ENCODE measurements at places on chromosomes 5 and 9. TPM values are rescaled to one million over a fixed set of nuclear protein-coding genes. Genes with fewer than 3 reads are reported as not detected.

Gene MATR3
- total RNA-seq: 438 TPM

Gene DAB2
- 217 TPM for total RNA-seq

DNA sequence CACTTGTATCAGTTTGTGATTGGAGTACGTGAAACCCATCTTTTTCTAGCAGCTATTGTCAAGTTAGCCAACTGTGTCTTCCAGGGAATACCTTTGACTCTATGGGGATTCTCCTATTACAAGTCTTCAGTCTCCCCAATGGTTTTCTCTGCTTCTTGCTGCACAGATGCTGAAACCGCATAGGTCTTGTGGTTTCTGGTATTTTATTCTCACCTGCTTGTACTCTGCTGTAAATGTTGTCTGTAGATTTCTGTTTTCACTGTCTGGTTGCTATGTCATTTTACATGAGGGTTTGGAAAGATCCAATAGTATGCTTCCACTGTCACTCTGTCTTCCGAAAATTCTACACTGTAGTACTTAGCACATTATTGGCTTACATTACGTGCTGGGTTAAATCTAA is 1196.9 kb upstream of the C9orf72 start:
- no peak for DNase-seq

- DNase-seq: no peak
Measured at GRCh38 chr9:80957801-80958200, 731.5 kb downstream of the TLE1 start.

DNA sequence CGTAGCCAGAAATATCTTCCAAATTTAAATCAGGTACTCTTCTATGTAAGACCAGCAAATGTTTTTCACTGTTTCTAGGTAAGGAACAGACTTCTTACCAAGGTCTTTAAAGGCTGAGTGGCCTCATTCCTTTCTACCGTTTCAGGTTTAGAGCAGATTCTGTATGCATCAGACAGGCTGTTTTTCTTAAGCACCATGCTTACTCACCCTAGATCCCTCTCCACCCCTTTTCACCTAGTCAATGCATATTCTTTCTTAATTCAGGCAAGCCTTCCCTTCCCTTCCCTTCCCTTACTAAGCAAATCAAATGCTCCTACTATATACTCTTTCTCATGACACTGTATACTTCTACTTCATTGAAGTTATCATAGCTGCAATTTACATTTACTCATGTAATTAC is 70.7 kb downstream of the RFX3 start:
- no peak for DNase-seq

Gene DMGDH
- total RNA-seq: 7.3 TPM

DNA sequence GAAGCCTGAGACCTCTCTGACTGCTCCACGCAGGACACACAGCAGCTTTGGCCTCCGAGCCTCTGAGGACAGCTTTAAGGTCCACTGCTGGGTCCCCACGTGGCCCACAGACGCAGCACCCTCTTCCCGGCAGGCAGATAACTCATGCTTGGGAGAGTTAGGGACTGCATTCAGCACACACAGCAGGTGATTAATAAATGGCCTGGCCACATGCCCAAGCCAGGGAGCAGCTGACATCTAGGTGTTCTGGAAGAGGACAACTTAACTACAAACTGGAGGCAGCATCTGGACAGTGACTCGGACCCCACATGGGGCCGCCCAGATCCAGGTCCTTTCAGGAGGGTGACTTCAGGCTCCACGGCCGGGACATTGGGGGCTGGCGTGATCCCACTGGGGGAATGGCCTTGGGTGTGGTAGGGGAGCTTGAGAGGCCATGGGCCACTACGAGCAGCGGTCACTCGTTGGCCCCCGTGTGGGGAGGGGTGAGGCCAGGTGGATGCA is 11.3 kb downstream of the NINJ1 start:
- no peak for DNase-seq

DNA sequence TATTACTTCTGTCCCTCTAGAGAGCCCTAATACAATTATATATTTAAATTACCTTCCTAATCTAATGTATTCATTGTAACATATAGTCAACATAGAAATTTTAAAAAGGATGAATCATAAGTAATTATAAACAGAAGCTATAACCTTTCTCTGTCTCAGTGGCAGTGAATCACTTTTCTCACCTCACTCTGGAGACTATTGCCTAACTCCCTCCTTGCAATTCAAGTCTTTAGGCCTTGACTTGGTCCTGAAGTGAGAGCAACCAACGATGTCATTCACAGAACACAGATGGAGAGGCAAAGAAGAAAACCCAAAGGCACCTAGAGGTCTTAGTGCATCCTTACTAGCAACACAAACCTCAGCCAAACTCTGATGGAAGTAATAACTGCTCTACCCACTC is 133.3 kb upstream of the DPYSL3 start:
- DNase-seq: no peak

DNA sequence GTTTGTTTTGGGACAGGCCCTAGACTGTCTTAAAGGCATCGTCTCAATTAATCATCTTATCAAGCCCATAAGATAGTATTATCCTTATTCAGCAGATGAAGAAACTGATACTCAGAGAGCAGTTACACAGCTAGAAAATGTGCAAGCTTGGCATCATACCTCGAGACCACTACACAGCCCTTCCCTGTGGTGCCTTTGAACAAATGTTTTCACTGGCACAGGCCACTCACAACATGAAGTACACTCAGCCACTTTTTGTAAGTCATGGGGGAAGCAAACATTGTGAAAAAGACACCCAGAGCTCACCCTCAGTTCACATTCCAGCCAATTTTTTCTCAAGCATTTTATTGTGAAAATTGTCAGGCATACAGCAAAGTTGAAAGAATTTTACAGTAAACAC is 122.5 kb downstream of the WDR41 start:
- DNase-seq: no peak

GRCh38 chr5:59103303-59103702 is 520.4 kb downstream of the RAB3C start:
- no peak for DNase-seq

GRCh38 chr9:124697326-124698200 is 73.5 kb downstream of the NR6A1 start:
- DNase-seq: peak; percentile 58

- DNase-seq: no peak
Measured at GRCh38 chr5:101532430-101532829, 629.3 kb upstream of the ST8SIA4 start.

Gene PCDHB15
- not detected for total RNA-seq

GRCh38 chr9:112867275-112867991 is 23.2 kb downstream of the SLC46A2 start:
- peak; percentile 77 for DNase-seq

DNA sequence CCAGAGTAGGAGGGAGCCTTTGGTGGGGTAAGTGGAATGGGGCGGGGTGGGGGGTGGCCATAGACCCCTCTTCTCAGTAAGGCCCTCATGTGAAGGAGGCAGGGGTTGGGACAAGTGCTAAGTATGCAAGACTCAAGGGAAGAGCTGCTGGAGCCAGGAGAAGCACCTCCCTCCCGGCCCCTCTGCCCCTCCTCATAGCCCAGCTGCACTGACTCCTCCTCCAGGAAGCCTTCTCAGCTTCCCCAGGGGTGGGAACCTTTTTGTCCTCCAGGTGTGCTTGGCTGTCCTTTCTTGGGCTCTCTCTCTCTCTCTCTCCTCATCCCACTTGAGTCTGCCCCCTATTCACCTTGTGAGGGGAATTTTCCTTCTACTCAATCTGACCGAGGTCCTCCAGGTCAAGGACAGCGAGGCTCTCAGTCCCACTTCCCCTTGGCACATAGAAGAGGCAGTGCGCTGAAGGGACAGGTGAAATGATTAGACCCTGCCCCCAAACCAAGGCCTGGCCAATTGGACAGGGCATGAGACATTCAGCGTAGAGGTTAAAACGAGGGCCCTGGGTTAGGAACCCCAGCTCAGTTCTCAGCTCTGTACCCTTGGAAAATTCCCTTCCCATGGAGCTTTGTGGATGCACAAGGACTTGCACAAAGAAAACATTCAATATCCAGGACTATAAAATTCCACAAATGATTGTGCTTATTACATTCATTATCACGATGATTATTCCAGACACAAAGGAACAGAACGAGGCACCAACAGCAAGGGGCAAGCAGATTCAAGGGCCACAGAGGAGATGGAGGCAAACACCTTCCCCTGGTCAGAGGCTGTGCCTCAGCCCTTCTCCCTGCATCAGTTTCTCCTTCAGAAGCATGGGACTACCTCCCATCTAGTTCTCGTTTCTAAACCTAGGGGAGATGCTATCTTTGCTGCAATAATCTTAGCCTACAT is 45.6 kb upstream of the IL17B start:
- DNase-seq: no peak

DNA sequence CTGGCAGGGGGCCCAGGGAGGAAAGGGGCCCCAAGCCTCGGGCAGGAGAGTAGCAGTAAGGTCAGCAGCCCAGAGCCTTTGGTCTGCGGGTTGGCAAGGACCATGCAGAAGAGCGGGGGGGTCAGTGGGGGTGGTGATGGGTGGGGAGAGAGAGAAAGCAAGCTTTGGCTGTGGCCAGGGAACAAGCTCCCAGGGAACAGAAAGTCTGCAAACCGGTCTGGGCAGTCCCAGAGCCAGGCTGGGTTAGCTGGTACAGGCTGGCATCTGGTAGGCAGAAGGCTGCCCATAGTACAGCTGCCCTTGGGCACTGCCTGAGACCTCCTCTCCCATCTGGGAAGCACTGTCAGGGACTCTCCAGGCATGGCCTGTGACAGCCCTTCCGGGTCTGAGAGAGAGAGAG is 10.5 kb upstream of the EPB41L4B start:
- peak; percentile 69 for DNase-seq

DNA sequence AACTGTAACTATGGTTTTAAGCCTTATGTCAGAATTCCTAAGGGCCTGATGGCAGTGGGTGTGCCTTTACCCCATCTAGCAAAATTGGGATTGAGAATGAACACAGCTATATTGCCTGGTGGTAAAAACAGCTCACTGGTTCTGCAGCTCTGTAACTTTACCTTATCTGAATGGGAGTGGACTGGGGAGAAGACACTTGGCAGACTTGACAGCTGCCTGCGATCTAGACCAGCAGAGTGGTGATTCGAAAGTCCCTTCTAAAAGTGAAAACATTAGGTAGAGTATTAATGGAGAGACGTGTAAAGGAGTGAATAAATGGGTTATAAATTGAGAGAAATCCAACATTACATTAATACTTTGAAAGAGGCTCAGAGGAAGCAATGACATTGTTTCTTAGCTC is 289.1 kb upstream of the EDIL3 start:
- no peak for DNase-seq

GRCh38 chr5:150487199-150488061 is 20.5 kb upstream of the NDST1 start:
- DNase-seq: peak; percentile 53

Gene TNFSF15
- 2.4 TPM for total RNA-seq

Gene CANX
- 645 TPM for total RNA-seq

Gene JAKMIP2
- total RNA-seq: 1.4 TPM

DNA sequence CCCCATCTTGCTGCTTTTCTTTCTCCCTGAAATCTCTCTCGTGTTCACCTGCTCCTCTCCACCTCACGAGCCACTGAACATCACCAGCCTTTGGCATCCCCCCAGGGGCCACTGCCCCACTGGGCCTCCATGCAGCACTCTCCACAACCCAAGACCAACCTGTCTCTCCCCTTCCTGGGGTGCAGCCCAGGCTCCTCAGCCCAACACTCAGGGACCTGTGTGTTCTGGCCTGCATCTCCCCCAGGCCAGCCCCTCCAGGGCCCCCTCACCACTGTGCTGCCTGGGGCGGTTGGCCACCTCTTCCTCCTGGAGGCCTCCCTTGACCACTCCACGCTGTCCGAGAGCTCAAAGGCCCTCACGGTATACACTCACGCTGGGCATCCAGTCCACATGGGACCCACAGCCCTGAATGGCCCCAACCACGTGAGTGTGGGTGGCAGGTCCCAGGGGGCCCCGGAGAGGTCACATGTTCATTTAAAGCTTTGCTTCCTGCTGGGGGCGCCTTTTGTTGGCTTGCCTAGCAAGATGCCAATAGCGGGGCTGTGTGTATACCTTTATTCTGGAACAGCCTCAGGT is 453 bp upstream of the DOK3 start:
- DNase-seq: no peak

Gene SLCO6A1
- total RNA-seq: not detected

DNA sequence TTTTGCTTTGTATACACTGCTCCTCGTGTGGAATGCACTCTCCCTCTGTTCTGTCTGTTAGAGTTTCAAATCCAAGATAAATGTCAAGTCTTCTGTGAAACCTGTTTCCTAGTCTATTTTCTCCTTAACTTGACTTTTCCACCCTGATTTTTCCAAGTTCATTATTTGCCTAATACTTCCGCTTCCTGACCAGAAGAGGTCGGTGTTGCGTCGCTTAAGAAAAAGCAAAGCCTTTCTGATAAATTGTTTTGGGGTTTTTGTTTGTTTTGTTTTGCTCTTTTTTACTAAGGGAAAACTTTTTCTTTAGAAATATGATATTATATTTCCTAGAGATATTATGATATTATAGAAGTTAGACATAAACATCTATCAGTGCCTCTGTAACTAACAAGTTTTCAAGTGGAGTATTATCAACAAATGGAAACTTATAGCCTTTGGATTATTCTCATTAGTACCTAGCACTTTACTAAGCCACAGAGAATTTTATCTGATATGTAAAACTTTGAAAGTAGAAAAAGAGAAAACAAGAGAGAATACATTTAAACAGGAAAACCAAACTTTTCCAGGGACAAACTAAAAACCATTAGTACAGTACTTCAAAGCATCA is 55.8 kb downstream of the PHAX start:
- peak; percentile 69 for DNase-seq

GRCh38 chr9:113410207-113410864 is at the start of the genes C9orf43 and POLE3:
Gene C9orf43 (plus strand): TSS chr9:113410747. CDS start chr9:113413494, 2,747 bp downstream.
Gene POLE3 (minus strand): TSS chr9:113410675. CDS start chr9:113410293, 382 bp downstream.
- peak; percentile 93 for DNase-seq

Gene BHMT2
- 6.8 TPM for total RNA-seq

DNA sequence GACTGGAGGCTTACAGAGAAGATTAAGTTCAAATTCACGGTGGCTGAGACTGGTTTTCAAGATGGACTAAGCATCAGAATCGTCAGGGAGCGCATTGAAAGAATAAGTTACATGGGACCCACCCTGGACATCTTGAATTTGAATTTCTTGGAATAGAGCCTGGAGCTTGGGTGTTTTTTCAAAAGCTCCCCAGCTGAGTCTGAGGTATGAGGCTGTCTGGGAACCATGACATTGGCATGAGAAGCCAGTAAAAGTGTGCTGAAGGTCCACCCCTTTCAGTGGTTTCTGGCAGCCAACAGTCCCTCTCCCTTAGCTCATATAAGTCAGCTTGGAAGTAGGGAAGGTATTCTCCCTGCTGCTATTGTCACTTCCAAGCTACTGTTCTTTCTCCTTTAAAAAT is 97.8 kb downstream of the MAST4 start:
- DNase-seq: no peak

- DNase-seq: no peak
Measured at GRCh38 chr5:28310696-28311095, 1272.3 kb upstream of the CDH9 start.

GRCh38 chr9:87479801-87480201 is 17.9 kb upstream of the DAPK1 start:
- DNase-seq: no peak

- DNase-seq: peak; percentile 27
Measured at GRCh38 chr9:20988671-20989315, 42.6 kb downstream of the HACD4 start.

GRCh38 chr5:141880961-141881801 is 3.0 kb upstream of the PCDH1 start:
- DNase-seq: peak; percentile 15

- DNase-seq: no peak
Measured at GRCh38 chr5:96175090-96175489, 213.4 kb upstream of the ELL2 start.

Gene PHYKPL
- total RNA-seq: 25.0 TPM

Gene ENTREP1
- total RNA-seq: 0.41 TPM

- no peak for DNase-seq
Measured at GRCh38 chr9:36878986-36879982, 154.8 kb downstream of the PAX5 start.

Gene AJM1
- 1.1 TPM for total RNA-seq

- no peak for DNase-seq
Measured at GRCh38 chr5:108521011-108521700, 139.3 kb upstream of the FBXL17 start.

All from fibroblast of the aortic adventitia (primary cell).